ENCODE measurements at places on chromosomes 1 and 21.

DNA sequence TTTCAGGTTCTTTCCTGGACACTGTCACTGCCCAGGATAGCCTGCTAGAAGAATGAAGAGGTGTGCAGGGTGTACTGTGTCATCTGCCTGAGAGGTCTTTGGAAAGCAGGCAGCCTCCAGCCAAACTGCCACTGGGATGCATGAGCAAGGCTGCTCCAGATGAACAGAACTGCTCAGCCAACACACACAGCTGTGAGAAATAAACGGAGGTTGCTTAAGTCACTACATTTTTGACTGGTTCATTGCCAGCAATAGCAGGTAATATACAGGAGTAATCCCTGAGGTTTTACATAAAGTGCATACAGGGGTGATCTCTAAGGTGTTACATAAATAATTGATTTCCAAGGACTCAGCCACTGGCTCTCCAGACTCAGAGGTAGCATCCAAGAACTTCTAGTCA, 516.9 kb downstream of the BRINP3 start:
- no peak for DNase-seq

DNA sequence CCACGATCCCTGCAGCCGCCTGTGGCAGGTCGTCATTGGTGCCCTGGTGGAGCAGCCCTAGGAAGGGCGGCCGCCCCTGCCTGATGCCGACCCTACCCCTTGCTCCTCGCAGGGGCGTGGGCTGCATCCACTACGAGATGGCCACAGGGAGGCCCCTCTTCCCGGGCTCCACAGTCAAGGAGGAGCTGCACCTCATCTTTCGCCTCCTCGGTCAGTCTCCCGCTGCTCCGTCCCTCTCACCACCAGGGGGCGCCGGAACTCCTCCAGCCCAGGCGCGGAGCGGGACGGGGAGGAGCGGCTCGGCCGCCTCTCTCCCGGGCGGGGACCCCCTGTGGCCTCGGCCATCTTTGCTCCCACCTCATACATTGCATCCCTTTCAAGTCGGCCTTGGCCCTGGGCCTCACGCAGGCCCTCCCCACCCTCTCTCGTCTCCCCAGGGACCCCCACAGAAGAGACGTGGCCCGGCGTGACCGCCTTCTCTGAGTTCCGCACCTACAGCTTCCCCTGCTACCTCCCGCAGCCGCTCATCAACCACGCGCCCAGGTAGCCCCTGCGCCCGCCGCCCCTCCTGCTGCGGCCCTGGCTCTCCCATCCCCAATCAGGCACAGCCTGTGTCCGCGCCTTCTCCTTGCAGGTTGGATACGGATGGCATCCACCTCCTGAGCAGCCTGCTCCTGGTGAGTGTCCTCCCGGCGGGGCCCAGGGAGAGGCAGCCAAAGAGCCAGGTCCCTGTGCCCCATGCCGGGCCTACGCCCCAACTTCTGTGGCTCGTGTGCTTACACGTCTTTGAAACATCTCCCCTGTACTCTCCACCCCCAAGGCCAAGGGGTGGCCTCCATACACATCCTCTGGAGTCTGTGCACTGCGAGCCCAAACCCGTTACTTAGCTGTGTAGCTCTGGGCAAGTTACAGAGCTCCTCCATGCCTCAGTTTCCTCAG, 24.7 kb downstream of the CDK18 start:
- DNase-seq: peak; percentile 82

- peak; percentile 48 for DNase-seq
Observed at GRCh38 chr1:22930240-22930912, 42.3 kb downstream of the LACTBL1 start.

GRCh38 chr1:77056525-77056924, 162.7 kb downstream of the PIGK start:
- DNase-seq: no peak
